Activated naive CD8-positive, alpha-beta T cell treated with anti-CD3 and anti-CD28 coated beads, Interleukin-2, amount 50 U/mL, for 24 hours (primary cell): ENCODE measurements at places on chromosomes 4 and X.

GRCh38 chr4:137310593-137311490 is 221.5 kb downstream of the PCDH18 start:
- H3K27ac ChIP-seq: no peak overlapping the region
- DNase-seq: no peak
- no peaks in the 10 kb centered on the region for H3K36me3 ChIP-seq
- no peak overlapping the region for H3K4me3 ChIP-seq
- no peaks in the 10 kb centered on the region for H3K27me3 ChIP-seq

GRCh38 chrX:71910643-71910985 is at the start of gene NHSL2:
NHSL2 (plus strand) TSS chrX:71910845.
- no peak within 1 kb of the TSS for H3K27ac ChIP-seq
- H3K4me1 ChIP-seq: peaks cover 2% of the 10 kb centered on the region
- H3K27me3 ChIP-seq: peaks cover 63% of the 10 kb centered on the region
- peak; percentile 24 for DNase-seq
- no peaks in the 10 kb centered on the region for H3K36me3 ChIP-seq

DNA sequence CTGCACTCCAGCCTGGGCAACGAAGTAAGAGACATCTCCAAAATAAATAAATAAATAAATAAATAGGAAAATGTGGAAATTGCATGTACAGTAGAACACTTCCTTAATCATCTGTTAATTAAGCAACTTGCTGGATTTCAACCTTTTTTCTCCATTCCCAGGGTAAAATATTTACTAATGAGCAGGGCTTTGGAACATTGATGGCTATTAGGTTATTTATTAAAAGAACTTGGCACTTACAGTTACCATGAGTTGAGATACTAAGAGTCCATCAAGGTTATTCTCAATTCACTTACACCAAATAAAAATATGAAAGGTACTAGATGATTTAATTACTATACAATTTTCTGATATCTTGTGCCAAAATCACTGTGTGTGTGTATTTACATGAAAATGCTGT is 607.1 kb downstream of the PCDH18 start:
- no peak for DNase-seq
- no peaks in the 10 kb centered on the region for H3K4me1 ChIP-seq
- H3K4me3 ChIP-seq: no peak overlapping the region
- no peaks in the 10 kb centered on the region for H3K36me3 ChIP-seq
- no peaks in the 10 kb centered on the region for H3K27me3 ChIP-seq
- no peak overlapping the region for H3K27ac ChIP-seq

DNA sequence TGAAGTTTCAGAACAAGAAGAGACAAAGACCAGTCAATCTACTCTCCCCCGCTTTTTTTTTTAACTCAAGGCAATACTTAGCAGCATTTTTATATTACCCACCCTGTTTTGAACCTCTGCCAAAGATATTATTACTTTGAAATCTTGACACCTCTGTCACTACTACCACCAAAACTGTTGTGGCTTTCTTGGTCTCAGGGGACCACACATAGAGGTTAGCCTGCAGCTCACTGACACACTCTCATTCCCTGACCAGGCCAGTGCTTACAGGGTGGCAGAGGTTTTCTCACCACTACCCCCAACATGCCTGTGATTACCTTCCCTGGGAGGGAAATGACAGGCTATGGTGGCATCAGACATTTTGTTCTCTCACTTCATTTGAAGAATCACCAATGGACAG is 137.4 kb upstream of the STIM2 start:
- H3K27ac ChIP-seq: no peak overlapping the region
- H3K4me3 ChIP-seq: no peak overlapping the region
- DNase-seq: peak; percentile 9
- H3K4me1 ChIP-seq: peaks cover 16% of the 10 kb centered on the region
- peaks cover 7% of the 10 kb centered on the region for H3K36me3 ChIP-seq

GRCh38 chr4:111535792-111536191 is 609.5 kb upstream of the FAM241A start:
- no peaks in the 10 kb centered on the region for H3K36me3 ChIP-seq
- no peaks in the 10 kb centered on the region for H3K4me1 ChIP-seq
- H3K27me3 ChIP-seq: no peaks in the 10 kb centered on the region
- H3K27ac ChIP-seq: no peak overlapping the region
- no peak overlapping the region for H3K4me3 ChIP-seq

DNA sequence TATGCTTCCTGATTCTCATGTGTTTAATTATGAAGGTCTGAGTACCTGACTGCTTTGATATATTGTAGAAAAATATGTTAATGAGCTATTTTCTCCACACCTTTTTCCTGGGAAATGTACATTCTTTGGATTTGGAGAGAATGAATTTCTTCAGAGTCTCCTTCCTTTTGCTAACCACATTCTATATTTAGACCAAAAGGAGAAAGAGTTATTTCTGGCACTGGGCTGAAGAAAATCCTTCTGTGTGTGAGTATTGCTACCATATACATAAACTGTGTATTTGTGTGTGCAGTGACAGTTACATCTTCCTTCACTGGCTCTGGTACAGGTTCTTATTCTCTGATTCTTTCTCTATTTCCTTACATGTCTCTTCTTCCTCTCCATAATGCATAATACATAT is 44.5 kb upstream of the PGRMC2 start:
- H3K27ac ChIP-seq: no peak overlapping the region
- H3K27me3 ChIP-seq: no peaks in the 10 kb centered on the region
- H3K4me3 ChIP-seq: no peak overlapping the region
- DNase-seq: no peak

- H3K4me1 ChIP-seq: no peaks in the 10 kb centered on the region
- no peak overlapping the region for H3K4me3 ChIP-seq
- peaks cover 3% of the 10 kb centered on the region for H3K27me3 ChIP-seq
- no peak for DNase-seq
- no peak overlapping the region for H3K27ac ChIP-seq
These were observed 54.5 kb upstream of the NOCT start for GRCh38 chr4:138961129-138961528.

DNA sequence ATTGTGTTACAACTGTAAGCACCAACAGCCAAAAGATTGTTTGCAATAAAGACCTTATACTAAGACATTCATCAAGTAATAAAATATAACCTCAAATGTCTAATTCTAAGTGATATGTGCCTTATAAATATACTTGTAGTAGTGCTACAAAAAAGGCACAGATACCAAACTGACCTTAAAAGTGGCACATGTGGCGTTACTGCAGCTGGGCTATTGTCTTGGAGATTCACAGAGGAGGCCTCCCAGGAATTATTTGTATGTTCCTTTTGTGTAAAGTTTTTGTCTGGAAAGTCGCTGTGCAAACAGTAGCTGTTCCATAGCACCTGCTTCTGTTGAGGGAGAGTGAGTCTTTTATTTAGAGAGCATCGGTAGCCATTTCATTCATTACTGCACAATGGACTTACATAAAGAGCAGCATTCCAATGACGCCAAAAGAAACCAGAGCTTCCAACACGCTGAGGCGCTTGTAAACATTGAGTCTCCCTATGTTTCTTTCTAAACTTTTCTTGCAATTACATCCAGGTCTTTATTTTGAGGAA is 143.7 kb downstream of the RPA4 start:
- no peak overlapping the region for H3K4me3 ChIP-seq
- H3K27ac ChIP-seq: no peak overlapping the region
- peaks cover 2% of the 10 kb centered on the region for H3K36me3 ChIP-seq
